Stimulated activated CD4-positive, alpha-beta T cell treated with anti-CD3 and anti-CD28 coated beads, Interleukin-2, amount 100 ng/mL, for 4 hours (primary cell): ENCODE measurements at places on chromosomes 7 and 10.

DNA sequence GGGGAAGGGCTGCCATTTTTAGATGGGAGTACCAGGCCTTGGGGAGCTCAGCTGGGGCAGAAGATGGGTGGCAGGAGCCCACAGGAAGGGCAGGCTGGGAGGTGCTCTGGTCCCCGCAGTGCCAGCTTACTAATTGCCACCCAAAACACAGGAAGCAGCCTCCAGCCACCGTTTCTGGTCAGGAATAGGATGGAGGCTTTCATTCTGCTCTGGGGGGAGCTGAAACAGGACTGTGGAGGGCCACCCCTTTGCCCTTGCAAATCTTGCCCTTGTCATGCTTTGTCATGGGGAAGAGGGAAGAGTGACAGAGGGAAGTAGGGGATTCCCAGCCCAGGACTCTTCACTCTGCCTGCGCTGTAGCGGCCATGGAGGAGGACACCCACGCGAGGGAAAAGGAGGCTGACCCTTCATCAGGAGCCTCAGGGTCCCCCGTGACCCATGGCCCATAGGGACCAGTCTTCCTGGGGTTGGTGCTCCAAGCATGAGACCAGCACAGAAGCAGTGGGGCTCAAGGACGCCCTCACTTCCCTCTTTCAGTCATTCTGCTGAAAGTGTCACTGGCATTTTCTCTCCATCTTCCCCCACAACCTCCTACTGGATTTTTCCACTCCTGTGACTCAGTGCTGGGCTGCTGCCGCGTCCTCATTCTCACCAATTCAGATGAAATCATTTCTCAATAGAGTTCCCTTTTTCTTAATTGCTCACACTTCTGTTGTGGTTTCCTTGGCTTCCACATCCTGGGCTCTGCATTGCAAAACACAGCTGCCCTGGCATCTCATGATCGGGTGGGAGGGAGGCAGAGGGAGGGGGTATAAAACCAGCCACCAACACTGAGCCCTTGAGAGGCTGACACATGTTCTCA is 61.9 kb downstream of the MKI67 start:
- peak; percentile 82 for DNase-seq

DNA sequence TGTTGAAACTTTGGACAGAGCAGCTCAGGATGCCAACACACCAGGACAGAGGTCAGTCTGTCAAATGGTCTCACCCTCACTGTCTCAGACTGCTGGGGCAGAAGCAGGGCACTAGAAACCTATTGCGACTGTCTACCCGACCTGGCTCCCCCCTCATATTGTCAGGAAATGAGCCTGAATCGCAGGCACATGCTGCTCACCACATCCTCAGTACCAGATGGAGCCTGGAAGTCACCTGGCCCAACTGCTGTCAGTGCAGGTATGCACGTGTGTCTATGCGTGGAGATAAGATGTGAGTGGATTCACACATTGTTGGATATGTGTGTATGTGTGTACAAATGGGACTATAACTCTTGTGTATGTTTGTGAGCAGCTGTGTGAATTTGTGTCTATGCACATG is 3.2 kb upstream of the CDHR1 start:
- DNase-seq: no peak

DNA sequence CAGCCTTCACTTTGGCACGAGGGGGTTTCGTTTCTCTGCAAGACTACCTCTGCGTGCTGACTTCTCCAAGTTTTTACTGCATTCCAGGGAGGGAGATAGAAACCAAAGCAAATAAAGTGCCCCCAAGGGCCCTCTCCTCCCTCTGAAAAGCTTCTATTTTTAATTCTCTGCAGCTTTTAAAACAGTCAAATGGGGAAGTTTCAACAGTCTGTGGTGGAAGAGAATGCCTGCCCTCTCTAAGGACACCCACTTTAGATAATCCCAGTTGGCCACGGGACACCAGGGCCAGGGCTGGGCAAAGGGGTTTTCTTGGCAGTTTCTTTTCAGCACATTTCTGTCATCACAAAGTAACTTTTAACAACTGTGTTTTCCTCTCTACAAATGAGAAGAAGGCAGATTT is 386.7 kb upstream of the NPVF start:
- DNase-seq: no peak

GRCh38 chr10:63710703-63711102 is 189.5 kb downstream of the REEP3 start:
- no peak for DNase-seq

GRCh38 chr7:21939858-21940372 is 5.8 kb downstream of the CDCA7L start:
- DNase-seq: no peak

GRCh38 chr7:19772841-19773760 is at the start of gene TMEM196:
TSS of gene TMEM196 (minus strand) at chr7:19773617. CDS start at chr7:19772696, 921 bp downstream.
- DNase-seq: no peak

DNA sequence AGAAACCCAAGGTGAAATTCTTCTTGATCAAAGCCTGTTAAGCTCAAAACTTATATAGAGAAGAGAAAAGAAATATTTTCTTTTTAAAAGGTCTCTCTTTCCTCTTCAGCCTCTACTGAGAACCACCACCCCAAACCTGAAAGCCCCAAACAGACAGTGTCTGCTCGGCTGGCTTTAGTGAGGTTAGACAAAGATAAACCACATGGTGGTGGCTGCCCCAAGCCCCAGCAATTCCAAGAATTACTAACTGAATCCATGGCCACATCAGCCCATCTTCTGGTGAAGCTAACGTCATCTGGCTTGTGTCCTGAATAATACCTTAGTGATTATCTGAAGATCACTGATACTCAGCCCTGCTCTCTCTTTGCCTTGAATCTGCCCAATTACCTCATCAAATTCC is 275.0 kb downstream of the ELMO1 start:
- DNase-seq: no peak

- no peak for DNase-seq
Measured at GRCh38 chr10:130363899-130364445, 227.8 kb downstream of the GLRX3 start.
